Naive thymus-derived CD8-positive, alpha-beta T cell (primary cell): ENCODE measurements at places on chromosomes 7 and 10.

- H3K36me3 ChIP-seq = no peaks in the 10 kb centered on the region
- peak overlapping the region; percentile 62 for H3K27ac ChIP-seq
- no peak for DNase-seq
These were observed 183.4 kb downstream of the ELFN1 start for GRCh38 chr7:1853431-1853985.

- no peak overlapping the region for H3K27ac ChIP-seq
- no peak for DNase-seq
- H3K36me3 ChIP-seq = peaks cover 54% of the 10 kb centered on the region
- peaks cover 48% of the 10 kb centered on the region for H3K4me1 ChIP-seq
- no peak overlapping the region for H3K4me3 ChIP-seq
These were observed 25.9 kb downstream of the HSPB1 start for GRCh38 chr7:76328389-76328788.

DNA sequence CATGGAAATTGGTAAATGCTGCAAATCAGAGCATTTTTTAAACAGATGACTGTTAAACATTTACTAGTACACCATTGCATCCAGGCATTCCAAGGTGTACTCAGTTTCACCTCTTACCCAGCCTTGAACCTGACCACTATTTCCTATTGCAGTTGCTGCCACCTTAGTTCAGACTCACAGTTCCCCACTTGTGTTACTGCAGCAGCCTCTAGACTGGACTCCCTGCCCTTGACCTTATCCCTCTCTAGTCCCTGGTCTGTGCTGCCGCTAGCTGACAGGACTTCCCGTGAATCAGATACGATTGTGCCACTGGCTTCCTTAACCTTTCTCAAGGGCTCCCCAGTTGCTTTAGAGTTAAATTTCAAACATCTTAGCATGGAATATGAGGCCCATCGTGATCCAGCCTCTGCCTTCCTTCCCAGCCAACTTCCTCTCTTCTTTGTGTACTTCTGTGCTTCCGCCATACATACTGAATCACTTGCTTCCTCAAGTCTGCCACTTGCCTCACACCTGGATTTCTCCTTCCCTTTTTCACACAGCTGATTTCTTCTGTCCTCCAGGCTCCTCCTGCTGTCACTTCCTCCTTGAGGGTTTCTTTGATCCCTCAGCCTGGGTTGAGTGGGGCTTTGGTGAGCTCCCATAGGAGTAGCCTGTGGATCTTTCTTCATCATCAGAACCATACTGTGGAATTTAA lies 118.7 kb upstream of the GJD4 start:
- H3K27ac ChIP-seq = peak overlapping the region; percentile 8
- H3K4me1 ChIP-seq = peaks cover 45% of the 10 kb centered on the region
- H3K27me3 ChIP-seq = no peaks in the 10 kb centered on the region
- H3K4me3 ChIP-seq = peak overlapping the region; percentile 32
- H3K36me3 ChIP-seq = peaks cover 67% of the 10 kb centered on the region
- DNase-seq = no peak

DNA sequence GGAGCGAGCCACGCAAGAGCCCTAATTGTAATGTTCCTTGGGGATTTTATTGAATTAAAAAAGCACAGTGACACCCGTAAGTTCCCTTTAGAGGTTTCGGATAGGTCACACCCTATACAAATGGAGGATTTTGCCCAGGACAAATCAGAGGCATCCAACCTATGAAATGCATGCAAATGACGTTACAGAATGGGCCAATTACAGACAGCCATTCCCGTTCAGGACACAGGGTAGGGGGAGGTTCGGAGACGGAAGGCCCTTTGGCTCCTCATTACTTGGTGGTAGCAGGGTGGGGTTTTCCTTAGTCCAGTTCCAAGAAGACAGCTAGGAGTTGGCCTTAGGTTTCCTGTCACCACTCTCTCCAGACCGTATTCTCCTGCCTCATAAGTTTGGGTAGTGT lies 754.1 kb downstream of the IPMK start:
- no peaks in the 10 kb centered on the region for H3K4me1 ChIP-seq
- H3K27me3 ChIP-seq = no peaks in the 10 kb centered on the region
- no peak overlapping the region for H3K4me3 ChIP-seq
- no peak overlapping the region for H3K27ac ChIP-seq

DNA sequence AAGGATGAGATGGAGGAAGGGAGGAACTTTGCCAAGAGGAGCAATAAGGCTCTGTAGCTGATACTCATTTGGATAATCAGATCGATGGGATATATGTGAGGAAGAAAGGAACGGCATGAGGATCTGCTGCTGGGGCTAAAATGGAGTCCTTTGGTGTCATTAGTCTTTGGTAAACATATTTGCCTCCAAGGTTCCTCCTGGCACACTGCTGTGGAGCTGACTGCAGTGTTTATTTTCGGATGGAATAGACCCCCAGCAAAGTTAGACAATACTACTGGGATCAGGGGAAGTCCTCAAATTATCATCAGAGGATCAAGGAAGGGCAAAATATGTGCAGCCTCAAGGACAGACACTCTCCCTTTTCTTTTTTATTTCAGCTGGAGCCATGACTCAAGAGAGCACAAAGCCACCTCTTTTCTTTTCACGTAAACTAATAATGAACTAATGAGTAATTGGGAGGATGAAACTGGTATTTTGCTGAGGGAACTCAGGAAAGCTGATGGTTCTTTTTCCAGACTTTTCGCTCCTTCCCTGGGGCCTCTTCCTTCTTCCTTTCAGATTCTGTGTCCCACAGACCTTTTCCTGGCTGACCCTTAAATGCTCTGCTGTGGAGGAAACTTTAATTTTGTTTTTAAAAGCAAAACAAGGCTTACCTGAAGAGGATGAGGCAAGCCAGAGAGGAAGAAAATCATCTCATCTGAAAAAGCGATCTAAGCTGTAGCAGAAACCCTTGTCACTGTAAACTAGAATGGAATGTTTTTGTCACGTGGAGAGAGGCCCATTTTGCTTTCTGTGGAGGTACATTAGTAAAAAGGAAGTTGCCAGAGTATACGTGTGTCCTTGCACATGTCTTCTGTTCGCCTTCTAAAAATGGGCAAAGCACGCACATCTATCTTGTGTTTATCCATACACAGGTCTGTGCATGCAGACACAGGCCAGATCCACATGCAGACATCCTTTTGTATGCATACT lies 33.3 kb downstream of the LRMDA start:
- no peaks in the 10 kb centered on the region for H3K4me1 ChIP-seq
- peaks cover 9% of the 10 kb centered on the region for H3K27me3 ChIP-seq
- no peak for DNase-seq
- H3K4me3 ChIP-seq = no peak overlapping the region
- no peaks in the 10 kb centered on the region for H3K36me3 ChIP-seq
- no peak overlapping the region for H3K27ac ChIP-seq

- no peak for DNase-seq
- H3K4me1 ChIP-seq = peaks cover 2% of the 10 kb centered on the region
- no peak overlapping the region for H3K4me3 ChIP-seq
- peaks cover 16% of the 10 kb centered on the region for H3K36me3 ChIP-seq
These were observed 47.7 kb downstream of the DLD start for GRCh38 chr7:107938456-107939250.

GRCh38 chr7:159036916-159037605 lies 107.6 kb downstream of the VIPR2 start:
- H3K36me3 ChIP-seq = no peaks in the 10 kb centered on the region
- peaks cover 2% of the 10 kb centered on the region for H3K27me3 ChIP-seq
- no peak for DNase-seq
